ENCODE measurements at places on chromosomes 16 and 17.

GRCh38 chr17:3221850-3222249 is 14.4 kb downstream of the OR1A1 start:
- DNase-seq = no peak

DNA sequence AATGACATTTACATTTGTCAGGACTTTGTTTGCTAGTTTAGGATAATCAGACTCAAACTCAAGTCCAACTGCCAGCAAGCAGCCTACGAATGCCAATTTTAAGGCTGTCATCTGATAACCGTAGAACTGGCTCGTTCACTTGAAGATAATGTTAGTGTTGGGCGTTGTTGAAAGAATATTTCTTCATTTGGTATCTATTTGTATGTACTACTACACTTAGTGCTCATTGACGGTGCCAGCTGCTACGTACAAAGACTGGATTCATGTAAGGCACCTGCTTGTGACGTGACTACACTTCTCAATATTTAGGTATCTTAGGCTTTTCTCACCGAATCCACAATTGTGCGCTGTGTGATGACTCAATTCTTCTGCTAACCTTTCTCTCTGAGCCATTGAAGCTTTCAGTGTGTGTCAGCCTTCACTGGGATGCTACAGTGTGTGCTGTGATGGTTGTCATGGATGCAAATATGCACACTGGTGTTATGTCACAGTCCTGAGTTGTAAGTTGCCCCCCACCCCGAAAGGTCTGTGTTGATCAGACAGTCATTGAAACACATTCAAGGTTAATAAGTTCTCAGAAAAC is 5.7 kb downstream of the ATP2C2 start:
- no peak for DNase-seq

DNA sequence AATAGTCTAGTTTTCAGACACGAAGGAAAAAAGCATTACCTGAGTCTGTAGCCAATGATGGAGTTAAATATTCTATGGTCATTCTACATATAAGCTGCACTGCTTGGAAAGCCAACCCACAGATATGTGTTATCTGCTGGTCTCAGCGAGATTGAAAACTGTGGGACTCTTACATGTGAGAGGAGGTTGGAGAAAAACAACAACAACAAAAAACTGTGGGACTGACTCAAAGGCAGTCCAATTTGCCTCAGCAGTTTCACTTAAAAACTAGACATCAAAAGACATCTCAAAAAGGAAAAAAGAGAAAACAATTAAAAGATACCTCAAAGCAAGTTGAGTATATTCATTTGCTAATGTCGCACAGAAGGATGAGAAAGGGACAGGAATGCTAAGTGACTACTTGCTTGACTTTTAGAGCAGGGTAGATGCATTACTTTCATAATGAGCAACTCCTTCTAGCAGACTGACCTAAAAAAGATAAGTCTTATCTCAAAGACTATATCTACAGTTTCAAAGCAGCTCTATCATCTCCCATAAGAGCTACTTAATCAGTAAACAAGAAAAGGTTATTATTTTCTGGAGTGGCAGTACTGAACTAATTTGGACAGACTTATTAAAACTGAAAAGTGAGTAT is 35.5 kb upstream of the ITGA2B start:
- no peak for DNase-seq

DNA sequence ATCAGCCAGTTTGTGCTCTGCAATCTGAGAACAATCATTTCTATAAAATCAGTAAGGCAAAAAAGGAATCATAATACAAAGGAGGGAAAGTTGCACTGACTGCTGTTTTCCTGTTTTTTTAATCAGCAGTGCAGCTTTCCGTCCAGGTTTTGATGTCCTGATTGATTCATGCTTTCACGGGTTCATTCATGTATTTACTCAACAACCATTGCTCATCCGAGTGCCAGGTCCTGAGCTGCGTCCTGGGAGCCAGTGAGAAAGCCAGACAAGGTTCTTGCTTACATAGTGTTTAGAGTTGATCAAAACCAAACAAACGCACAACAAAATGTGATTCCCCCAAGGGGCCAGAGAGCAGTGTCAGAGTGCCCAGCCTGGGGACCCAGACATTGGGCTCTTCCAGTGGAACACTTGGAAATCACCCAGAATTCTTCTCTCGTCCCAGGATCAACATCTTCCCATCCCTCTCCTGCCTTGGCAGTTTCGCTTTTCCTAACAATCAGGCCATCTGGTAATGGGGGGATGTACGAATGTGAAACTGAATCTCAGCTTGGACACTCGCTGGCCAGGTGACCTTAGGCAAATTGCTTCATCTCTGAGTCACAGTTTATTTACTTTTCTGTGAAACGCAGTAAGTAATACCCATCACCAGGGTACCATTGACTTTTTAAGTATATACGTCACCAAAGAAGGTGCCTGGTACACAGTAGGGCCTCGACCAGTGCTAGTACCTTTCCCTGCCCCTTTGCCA is 13.3 kb upstream of the C1QL1 start:
- DNase-seq = peak; percentile 55

DNA sequence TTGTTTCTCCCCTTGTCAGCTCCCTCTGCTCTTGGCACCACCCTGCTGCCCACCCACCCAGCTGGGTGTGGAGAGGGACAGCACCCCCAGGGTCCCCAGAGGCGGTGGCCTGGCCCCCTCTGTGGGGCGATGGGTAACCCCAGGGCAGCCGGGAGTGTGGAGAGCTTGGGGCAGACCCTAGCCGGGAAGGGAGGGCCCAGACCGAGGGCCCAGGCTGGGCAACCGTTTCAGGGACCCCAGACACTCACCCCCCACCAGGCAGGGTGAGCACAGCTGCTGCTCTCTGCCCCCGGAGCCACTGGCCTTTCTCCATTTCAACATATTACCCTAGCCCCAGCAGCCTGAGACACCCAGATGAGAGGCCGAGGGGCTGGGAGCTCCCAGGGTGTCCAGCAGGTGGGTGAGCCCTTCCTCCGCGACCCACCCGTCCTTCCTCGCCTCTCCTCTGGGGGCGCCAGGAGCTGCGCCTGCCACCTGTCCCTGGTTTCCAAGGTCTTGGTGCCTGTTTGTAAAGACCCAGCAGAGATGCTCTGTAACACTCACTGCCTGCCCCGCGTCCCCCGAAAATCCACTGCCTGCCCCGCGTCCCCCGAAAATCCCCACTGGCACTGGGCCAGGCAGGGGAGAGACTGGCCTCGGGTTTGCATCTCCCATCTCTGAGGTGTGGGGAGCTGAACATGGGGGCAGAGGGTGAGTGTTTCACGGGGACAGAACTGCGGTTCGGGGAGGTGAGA is 45.4 kb downstream of the BAHCC1 start:
- DNase-seq = no peak

DNA sequence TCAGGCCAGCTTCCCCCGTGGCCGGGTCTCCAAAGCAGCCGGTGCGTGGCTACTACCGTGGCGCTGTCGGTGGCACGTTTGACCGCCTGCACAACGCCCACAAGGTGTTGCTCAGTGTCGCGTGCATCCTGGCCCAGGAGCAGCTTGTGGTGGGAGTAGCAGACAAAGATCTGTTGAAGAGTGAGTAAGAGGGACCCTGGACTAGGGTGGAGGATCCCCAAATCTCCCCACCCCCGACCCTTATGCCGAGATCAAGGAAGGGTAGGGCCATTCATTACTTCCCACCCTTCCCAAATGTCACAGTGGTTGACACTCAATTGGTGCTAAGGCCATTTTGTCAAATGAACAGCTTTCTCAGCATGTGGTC is 1.2 kb downstream of the COASY start:
- DNase-seq = no peak

DNA sequence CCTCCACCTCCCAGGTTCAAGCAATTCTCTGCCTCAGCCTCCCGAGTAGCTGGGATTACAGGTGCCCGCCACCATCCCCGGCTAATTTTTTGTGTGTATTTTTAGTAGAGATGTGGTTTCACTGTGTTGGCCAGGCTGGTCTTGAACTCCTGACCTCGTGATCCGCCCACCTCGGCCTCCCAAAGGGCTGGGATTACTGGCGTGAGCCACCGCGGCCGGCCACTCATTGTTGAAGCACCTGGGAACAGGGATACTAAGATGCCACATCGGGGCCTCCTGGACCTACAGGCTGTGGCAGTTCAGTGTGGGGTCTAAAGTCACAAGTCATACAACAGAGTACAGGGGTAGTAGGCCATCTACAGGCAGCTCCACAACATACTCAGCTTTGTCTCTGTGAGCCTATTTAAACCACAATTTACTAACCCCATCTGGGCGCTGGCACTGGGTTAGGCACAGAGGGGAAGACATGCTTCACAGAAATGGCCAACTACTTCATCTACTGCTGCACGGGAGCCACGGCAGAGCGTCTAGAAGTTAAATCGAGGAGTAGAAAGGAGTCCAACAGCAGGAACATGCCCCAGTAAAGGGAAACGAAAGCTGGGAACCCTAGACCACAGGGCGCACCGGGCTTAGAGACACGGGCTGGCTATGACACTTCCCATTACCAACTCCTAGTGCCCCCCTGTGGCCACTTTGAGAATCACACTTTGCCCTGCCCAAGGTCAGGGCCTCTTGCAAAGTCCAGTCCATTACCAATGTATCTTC is 4.3 kb downstream of the VAMP2 start:
- peak; percentile 87 for DNase-seq
